ENCODE measurements at places on chromosomes 6 and 20.

DNA sequence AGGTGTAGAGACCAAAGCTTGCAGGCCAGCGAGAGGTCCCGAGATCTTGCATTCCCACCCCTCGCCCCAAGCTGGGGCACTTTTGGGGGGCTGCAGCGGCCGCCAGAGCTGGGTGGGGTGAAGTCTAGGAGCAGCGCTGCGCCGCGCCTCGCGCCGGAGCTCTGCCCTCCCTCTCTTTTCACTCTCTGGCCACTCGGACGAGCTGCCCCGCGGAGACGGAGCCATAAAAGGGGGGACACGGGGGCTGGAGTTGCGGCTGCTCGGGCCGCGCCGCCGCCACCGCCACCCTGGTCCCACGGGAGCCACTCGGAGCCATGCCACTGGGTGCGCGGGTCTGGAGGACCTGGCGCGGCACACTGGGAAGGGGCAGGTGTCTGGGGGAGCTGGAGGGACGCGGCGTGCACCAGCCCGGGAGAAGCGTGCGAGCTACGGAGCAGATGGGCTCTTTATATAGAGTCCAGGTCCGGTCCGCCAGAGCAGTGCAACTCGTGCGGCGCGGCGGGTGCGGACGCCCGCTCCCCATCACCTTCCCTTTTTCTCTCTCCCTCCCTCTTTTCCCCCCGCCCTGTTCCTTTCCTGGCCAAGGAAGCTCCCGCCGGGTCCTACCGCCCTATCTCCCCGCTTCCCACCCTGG lies 687 bp upstream of the HTR1B start:
- DNase-seq, result no peak

DNA sequence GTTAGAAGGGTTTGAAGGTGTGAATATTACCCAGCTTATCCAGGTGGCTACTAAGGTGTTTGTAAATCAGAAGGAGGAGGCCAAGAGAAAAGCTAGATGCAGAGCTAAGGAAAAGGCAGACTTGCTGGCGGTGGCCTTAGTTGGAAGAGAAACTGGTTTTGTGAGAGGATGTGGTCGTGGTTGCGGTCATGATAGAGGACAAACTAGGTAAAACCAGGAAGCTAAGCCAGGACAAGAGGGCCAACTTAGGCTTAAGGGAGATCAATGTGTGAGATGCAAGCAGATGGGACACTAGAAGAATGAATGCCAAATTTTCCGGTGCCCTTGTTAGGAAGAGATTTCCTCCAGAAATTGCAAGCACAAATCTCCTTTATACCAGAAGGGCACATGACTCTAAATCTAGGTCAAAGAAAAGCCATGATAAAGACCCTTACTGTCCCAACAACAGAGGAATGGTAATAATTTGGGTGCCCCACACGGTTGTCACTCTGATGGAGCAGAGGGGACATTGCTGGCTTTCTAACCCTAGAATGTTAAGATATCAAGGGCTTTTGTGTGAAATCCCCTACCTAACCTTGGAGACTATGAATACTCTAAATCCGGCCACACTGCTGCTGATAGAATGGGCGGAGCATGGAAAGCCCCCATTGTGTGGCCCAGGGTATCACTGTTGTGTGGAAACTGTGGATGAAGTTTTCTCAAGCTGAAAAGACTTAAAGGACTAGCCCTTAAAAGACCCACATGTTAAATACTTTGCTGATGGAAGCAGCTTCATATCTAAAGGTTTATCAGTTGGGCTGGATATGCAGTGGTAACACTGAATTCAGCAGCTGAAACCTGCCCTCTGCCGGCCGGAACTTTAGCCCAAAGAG lies 7.8 kb downstream of the IL22RA2 start:
- DNase-seq, result peak; percentile 88

DNA sequence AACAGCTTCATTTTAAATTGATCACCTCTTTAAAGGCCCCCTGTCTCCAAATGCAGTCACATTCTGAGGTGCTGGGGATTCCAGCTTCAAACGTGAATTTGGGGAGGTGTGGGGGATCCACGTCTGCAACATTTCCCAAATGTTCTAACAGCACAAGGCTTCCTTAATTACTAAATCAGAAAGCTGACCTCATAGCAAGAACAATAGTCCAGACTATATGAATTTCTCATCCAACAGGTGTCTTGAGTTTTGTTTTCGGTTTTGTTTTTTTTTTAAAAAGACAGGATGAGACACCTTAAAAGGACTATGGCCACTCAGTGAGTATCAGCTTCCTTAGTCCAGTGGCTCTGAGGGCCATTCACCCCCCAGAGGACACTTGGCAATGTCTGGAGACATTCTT lies 11.5 kb downstream of the ATP9A start:
- no peak for DNase-seq

DNA sequence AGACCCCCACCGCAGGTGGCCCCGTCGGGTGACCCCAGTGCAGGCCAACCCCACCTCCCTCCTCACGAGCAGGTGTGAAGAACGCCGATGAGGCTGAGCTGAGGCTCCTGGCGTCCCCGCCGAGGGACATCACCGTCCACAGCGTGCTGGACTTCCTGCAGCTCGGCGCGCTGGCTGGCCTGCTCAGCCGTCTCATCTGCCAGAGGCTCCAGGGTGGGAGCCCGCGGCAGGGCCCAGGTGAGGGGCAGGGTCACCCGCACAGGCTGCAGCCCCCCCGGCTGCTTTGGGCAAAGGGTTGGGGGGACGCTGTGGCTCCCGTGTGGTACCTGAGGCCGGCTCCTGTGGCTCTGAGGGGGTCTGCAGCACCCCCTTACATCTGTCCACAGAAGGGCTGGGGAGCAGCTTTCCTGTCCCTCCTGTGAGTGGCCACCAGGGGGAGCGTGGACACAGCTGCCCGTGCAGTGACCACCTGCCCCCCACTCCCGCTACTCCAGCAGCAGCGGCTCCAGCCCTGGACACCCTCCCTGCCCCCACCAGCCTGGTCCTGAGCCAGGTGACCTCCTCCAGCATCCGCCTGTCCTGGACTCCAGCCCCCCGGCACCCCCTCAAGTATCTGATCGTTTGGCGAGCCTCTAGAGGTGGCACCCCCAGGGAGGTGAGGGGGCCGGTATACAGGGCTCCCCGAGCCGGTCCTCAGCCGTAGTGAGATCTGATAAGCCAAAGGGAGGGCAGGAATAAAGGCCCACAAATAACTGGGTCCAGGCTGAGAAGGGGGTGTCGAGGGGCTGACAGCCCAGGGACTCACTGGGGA lies 16.5 kb downstream of the COL20A1 start:
- DNase-seq, result peak; percentile 76

DNA sequence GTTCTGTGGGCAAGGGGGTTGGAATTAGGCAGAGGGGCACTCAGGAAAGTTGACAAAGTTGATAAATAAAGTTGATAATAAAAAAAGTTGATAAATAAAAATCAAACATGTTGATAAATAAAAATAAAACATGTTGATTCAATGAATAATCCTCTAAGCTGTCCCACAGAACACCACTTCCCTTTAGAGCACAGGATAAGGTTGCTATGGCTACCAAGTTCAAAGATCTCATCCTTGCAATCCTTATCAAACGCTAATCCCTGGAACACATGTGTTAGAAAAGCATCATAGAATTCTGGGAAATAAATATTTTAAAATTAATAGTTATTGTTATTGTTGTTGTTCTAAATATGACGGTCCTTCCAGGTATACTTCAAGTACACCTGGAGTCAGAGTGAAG lies 33.9 kb downstream of the MBOAT1 start:
- no peak for DNase-seq

- no peak for DNase-seq
These were observed 192.0 kb upstream of the FOXA2 start for GRCh38 chr20:22776369-22776768.

GRCh38 chr20:47667531-47668312 lies 117.6 kb downstream of the SULF2 start:
- no peak for DNase-seq

GRCh38 chr6:3769610-3770009 lies 18.1 kb upstream of the PXDC1 start:
- DNase-seq, result no peak

DNA sequence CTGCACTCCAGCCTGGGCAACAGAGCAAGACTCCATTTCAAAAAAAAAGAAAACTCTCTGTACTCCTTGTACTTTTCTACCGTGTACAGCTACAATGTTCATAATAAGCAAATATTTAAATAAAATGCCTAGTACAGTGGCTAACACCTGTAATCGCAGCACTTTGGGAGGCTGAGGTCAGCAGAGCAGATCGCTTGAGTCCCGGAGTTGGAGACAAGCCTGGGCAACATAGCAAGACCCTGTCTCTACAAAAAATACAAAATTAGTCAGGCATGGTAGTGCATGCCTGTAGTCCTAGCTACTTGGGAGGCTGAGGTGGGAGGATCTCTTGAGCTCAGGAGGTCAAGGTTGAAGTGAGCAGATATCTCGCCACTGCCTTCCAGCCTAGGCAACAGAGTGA lies 5.7 kb downstream of the NAPB start:
- no peak for DNase-seq

- no peak for DNase-seq
These were observed 198.0 kb downstream of the RNF144B start for GRCh38 chr6:18585032-18585573.

DNA sequence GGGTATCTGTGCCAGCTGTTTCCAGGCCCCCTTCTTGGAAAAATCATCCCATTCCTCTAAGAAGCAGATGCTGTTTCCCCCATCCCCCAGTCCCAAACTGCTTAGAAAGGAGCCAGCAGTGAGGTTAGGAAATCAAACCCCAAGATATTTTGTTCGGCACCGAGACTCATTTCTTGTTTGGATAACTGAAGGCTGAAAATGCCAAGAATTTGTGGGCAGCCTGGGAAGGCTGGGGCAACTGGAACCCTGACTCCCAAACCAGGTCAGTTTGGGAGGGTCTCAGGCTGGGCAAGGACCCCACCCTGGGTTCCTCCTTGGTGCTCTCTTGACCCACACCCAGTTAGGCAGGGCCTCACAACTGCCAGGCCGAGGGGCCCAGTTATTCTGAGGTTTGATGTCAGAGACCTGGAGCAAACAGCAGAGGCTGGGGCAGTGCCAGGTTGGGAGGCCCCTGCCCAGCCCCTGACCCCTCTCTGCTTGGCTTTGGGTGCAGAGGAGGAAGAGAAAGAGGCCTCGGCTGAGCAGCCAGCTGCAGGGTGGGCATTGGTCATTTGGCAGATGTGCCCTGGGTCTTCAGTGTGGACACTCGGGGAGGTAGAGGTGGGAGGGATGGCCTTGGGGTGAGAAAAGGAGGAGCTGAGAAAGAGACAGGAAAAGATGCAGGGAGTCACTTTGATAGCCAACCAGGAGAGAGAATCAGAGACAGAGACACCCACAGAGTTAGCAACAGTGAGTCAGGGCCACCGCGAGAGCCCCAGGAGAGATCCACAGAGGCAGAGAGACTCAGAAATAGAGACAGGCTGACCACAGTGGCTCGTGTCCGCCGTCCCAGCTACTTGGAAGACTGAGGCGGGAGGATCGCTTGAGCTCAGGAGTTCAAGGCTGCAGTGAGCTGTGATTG lies 5.0 kb downstream of the ANGPT4 start:
- DNase-seq, result no peak

DNA sequence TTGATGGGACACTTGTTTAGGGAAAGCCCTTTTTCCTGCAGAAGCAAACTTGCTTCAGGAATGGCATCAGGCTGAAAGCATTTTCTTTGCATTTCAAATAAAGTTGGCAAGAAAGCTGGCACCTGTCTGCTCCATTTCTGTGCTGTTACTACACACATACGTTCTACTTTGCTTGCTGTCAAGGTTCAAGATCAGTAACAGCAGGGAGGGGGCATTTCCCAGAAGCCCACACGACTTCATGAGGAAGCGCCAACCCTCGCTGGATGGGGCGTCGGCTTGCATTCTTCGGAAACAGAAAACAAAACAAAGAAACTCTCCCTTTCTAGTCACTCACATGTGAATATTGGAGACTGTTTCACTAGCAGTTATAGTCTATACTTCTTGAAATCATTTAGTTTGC lies 46.4 kb downstream of the AKAP12 start:
- peak; percentile 60 for DNase-seq

DNA sequence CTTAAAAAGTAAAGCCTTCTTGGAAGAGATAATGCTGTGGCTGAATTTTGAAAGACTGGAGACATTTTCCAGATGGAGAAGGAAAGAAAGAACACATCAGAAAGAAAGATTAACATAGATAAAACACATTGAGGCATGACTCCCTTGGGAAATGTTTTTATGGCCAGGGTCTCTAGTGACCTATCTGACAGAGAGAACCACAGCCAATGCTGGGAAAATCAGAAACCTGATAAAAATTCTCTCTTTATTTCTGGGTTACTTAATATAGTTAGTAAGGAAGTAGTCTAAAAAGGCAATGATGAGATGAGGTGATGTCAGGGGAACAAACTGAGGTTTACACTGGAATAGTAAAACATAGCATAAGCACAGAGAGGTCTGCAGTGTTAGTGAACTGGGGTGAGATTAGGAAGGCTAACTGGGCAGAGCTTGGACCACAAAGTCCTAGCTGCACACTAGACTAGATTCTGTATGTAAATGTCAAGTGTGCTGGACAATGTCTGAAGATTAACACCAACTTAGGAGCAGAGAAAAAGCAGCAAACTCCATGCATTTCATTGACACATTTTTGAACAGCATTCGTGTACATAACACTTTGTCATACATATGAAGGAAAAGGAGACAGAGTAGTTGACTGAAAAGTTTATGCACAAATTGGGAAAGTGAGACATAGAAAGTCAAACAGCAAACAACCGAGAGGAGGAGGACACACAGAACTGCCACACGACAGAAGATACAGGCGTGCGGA lies 31.0 kb downstream of the ELOVL2 start:
- no peak for DNase-seq

- no peak for DNase-seq
These were observed 316.1 kb downstream of the UTRN start for GRCh38 chr6:144601221-144601620.

GRCh38 chr6:11404081-11404480 lies 133.5 kb upstream of the TMEM170B start:
- no peak for DNase-seq

GRCh38 chr6:157335829-157336228 lies 12.5 kb upstream of the TMEM242 start:
- no peak for DNase-seq

GRCh38 chr6:11824986-11825385 lies 46.4 kb upstream of the ADTRP start:
- DNase-seq, result peak; percentile 62

DNA sequence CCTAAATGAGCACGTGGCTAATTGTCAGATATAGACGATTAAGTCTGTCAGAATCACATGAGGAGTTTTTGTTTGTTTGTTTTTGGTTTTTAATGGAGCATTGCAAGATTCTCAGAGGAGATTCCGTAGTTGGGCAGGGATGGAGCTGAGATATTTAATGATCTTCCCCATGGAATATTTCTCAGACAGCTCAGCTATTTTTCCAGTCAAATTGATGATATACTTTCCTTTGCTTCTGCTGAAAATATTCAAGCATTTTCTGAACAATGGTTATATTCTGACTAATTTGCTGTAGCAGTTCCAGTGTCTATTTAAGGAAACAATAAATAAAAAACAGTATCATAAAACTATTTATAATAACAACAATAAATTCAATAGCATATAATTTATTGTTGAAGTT lies 348.4 kb downstream of the KIF16B start:
- DNase-seq, result no peak

GRCh38 chr6:139099984-139100383 lies 34.9 kb upstream of the HECA start:
- no peak for DNase-seq

- DNase-seq, result no peak
These were observed 81.4 kb upstream of the DUSP22 start for GRCh38 chr6:210778-211374.

- DNase-seq, result no peak
These were observed 201.3 kb upstream of the BTBD3 start for GRCh38 chr20:11716239-11716944.

- DNase-seq, result no peak
These were observed 772.8 kb upstream of the DEFB115 start for GRCh38 chr20:30484749-30485070.

GRCh38 chr6:20031342-20031741 lies 180.9 kb downstream of the MBOAT1 start:
- DNase-seq, result no peak

GRCh38 chr6:108877046-108877751 lies 29.0 kb downstream of the ARMC2 start:
- no peak for DNase-seq

Measured in activated CD4-positive, alpha-beta T cell treated with anti-CD3 and anti-CD28 coated beads, Interleukin-2, amount 10 ng/mL, durations not matched to agents 24 days and 14 days (primary cell).